ENCODE measurements at places on chromosomes 5 and 9.

GRCh38 chr5:120874081-120874862, 410.2 kb downstream of the PRR16 start:
- DNase-seq = no peak

GRCh38 chr9:136603216-136603615, 57.4 kb upstream of the NOTCH1 start:
- no peak for DNase-seq

DNA sequence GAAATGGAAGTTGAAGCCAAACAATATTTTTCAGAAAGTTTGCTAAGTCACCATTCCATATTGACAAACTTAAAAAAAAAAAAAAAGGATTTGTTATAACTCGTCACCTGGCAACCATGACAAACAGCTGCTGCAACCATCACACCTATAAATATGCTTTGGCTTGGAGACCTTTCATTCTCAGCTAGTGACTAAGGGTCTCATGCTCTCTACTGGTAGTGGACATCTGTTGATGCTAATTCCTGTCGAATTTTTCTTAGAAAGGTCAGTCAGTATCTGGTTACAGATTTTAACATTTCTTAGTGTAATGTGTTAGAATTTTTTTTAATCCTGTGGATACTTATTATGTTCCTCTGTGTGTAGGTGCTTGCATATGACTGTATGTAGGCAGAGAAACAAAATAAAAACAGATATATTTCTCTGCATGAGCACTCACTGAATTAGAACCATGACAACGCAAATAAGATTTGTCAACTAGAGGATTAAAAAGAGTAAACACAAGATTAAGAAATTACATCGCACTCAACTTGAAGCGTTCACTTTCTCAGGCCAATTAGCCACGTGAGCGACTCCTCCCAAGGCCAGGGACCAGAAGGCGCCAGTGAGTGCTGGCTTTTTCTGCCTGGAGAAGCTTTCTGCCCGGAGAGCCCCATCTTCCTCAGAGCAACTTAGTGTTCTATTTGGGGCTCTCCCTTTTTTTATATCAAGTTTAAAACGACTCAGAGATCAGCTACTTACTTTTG, 27.0 kb upstream of the ZNF622 start:
- no peak for DNase-seq

DNA sequence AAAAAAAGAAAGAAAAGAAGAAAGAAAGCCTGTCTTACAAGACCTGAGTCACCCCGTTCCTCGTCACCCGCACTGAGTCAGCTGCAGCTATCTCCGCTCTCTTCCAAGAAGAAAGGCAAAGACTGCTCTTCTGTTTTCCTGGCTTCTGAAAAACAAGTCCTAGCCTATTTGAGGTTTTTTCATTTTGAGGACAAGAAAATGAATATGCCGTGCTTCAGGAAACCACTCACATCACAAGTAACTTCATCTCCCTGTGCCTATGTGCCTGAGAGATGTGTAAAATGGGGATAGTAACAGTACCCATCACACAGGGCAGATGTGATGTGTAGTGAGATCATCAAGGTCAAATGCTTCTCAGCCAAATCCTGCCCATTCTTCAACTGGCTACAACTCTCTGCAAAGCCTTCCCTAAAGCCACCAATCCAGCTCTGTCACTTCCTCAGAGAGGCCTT, 78.4 kb downstream of the GLDC start:
- DNase-seq = no peak

DNA sequence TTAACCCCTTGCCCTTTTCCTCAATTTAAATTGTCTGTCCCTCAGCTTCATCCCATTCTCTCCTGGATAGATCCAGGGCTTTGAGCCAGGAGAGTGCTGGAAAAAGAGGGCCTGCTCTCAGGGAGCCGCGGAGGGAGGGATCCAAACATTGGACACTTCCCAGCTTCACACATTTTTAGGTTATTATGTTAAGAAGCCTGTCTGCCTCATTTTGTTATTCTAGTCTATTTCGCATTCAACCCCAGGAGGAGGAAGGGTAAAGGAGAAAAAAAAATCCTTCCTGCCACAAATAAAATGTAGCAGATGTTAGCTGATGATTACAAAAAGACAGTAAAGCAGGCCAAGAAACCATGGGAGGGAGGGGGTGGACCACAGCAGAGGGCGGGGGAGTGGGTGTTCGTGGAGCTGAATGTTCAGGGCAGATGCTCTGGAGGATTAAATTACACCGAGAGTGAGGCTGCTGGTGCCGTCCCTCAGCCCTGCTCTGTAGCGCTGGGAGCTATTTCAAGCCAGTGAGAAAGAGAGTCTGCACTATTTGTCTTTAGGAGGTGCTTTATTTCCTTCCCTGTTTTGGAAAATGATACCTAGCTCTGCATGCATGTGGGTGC, 60.6 kb upstream of the ZFR start:
- peak; percentile 96 for DNase-seq

GRCh38 chr9:128718047-128718446, 5.9 kb downstream of the ZDHHC12 start:
- DNase-seq = no peak

GRCh38 chr9:31574006-31574765, 810.3 kb upstream of the ACO1 start:
- DNase-seq = no peak

GRCh38 chr9:81848472-81848871, 79.8 kb upstream of the SPATA31D4 start:
- DNase-seq = no peak

DNA sequence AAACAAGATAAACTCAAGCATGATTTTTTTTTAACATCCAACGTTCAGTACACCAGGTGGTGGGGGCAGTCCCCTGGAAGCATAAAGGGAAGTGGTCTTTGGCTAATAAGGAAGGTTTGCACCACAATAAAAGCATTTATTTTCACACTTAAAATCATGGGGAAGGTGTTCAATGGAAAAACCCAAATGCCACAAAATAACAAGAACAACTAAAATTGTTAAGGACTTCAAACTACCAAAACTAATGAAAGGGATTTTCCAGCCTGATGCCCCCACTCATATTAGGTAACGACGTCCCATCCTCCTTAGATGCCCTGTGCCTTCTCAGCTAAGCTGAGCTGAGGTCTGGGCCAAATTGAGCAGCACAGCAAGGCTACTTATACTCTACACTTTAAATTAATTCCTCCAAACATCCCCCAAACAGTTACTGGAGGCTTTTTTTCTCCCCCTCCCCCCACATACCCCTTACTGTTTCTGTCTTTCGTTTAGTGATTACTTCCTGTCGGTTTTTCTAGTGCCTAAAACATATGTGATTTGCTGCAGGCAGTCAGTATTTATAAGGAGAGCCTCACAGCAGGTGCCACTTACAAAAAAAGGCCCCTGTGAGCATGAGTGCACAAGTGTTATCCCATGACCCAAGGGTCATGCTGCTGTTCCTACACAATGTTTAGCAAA, 259.7 kb upstream of the ZNF608 start:
- DNase-seq = peak; percentile 39

GRCh38 chr9:87006956-87007355, 59.6 kb upstream of the GAS1 start:
- DNase-seq = no peak

DNA sequence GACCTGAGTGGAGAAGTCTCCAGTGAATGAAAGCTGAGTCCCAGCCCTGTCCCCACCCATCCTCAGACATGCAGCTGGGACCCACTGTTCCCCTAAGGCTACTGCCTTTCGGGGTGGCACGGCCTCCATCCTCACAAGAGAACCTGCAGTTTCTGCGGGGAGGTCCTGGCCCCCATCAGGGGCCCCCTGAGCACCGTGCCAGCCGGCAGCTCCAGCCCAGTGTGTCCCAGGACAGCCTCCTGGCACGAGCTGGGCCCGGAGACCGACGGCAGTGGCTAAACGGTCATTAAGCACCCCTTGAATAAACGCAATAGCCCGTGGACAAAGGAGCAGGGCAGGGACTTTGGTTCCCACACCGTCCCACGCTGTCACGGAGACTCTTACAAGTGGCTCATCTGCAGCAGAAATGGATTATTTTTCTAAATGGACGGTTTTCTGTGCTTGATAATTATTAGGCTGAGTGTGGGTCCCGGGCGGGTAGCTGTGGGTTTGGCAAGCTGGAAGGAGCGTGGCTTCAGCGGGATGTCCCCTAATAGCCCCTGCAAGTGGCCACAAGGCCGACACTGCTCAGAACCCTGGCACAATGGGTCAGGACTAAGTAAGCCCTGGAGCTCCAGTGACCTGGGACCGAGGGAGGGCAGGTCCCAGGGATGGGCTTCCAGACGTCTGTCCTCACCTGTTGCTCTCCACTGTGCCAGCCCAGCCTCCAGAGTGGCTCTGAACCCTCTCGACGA, 17.4 kb downstream of the FAM78A start:
- DNase-seq = no peak

GRCh38 chr9:94911211-94911610, 184.7 kb downstream of the AOPEP start:
- no peak for DNase-seq

DNA sequence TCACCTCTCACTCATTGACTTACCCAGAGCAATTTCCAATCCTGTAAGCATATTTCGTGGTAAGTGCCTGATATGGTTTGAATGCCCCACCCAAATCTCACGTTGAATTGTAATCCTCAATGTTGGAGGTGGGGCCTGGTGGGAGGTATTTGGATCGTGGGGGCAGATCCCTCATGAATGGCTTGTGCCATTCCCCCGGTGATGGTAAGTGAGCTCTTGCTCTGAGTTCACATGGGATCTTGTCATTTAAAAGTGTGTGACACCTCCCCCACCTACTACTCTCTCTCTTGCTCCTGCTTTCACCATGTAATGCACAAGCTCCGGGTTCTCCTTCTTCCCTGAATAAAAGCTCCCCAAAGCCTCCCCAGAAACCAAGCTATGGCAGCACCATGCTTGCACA, 1165.5 kb downstream of the CDH12 start:
- no peak for DNase-seq

DNA sequence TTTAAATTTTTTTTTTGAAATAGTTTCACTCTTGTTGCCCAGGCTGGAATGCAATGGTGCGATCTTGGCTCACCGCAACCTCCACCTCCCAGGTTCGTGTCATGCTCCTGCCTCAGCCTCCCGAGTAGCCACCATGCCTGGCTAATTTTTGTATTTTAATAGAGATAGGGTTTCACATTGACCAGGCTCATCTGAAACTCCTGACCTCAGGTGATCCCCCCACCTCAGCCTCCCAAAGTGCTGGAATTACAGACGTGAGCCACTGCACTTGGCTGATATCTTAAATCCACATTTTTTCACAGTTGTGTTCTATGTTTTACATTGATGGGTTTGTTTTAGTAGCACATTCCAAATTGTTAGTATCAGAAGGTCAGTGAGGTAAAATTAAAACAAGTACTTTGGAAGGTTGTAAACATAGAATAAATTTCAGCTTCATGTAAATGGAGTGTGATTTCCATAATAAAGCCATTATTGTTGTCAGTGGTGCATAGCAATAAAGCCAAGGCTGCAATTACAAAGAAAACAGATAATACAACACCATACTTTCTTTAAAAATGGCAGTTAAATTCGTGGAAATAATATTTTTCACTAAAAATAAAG, 287.2 kb downstream of the ARRDC3 start:
- no peak for DNase-seq

GRCh38 chr9:134730761-134731496, 89.3 kb downstream of the COL5A1 start:
- no peak for DNase-seq

- no peak for DNase-seq
These were observed 88.5 kb downstream of the PRR16 start for GRCh38 chr5:120552638-120553037.

DNA sequence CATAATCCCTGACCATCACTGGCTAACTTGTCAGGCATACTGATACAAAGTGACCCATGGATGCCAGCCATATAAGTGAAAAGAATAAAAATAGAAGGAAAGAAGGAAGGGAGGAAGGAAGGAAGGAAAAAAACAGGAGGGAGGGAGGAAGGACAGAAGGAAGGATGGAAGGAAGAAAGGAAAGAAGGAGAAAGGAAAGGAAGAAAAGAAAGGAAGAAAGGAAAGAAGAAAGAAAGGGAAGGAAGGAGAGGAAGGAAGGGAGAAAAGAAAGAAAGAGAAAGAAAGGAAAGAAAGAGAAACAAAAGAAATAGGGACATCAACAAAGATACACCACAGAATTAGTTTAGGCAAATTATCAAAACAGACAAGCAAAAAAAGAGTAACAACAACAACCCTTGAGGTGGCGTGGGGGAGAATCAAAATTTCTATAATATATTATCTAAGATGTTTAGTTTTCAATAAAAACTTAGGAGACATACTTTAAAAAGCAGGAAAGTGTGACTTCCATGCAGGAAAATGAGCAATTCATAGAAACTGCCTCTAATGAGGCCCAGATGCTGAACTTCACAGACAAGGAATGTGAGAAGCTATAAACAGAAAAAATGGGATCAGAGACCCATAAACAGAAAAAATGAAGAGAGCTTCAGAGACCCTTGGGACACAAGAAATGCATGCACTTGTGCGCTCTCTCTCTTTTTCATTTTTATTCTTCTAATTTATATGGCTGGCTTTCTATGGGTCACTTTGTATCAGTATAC, 96.1 kb upstream of the NFIL3 start:
- DNase-seq = no peak

DNA sequence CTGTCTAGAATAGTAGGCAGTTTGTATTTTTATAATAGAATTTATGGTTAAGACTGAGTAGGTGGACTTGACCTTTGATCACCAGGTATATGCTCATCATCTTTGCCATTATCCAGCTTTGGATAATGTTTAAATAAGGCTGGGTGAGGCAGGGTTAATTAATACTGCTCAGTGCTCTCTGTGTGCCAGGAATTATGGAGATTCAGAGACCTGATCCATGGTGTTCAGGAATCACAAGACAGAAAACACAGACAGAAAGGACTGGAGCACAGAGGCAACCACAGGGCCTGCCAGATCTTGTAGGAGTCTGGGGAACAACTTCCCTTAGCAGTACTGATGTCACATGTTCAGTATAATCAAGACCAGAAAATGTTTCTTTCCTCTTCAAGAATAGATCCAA, 186.3 kb upstream of the ADCY2 start:
- DNase-seq = peak; percentile 87

DNA sequence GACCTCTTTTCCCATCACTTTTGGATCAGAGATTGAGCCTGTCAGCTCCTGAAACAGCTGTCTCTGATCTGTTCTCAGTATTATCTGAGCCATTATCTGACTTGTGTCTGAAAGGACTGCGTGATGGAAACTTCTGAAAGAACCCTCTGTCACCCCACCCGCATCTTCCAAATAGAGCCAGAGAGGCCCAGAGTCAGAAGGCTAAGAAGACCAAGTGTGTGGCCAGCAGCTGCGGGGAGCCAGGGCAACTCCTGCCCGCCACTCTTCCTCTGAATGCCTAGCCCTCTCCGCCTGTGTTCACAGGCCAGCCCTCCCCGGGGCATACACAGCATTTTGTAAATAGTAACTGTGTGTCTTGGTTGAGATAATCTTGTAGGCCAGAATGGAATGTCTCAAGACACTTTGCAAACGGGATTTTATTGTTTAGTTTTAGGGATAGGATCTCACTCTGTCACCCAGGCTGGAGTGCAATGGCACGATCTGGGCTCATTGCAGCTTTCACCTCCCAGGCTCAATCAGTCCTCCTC, 92.7 kb downstream of the AOPEP start:
- DNase-seq = no peak

GRCh38 chr5:57482671-57483106, at the start of gene ACTBL2:
ACTBL2 (minus strand) TSS chr5:57482811; CDS start chr5:57482707, 104 bp downstream.
- no peak for DNase-seq

- no peak for DNase-seq
These were observed 7.4 kb downstream of the NFIL3 start for GRCh38 chr9:91416096-91416712.
